Amniotic stem cell (primary cell): ENCODE measurements at places on chromosomes 11 and 22.

DNA sequence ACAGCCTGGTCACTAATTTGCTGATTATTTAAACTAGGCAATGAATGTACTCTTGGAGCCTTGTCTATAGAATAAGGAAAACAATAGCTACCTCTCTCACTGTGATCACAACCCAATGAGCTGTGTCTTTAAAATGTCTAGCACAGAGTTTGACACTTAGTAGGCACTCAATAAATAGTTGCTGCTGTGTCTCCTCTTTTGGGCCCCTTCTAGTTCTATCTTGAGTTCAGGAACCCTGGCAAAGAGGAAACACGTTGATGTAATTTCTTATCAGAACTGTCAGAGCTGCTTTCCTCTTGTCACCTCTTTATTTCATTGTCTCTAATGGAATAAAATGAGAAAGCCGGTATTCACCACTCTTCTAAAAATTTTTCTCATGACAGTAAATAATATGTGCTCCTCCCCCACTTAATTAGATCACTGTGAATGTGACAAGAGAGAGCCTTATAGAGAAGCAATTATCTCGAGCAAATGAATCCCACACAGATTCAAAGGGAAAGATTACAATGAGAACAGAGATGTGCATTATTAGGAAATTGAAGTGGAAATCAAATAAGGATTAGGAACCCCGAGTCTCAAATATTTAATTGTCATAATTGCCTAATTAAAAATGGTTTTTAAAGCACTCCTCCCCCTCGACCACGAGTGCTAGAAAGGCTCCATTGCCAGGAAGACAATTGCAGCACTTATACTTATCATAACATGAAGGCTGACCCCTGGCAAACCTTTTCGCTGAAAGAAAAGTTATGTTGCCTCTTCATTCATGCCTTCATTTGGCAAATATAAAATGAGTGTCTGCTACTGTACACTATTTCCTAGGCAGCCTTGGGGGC is 175.0 kb upstream of the BDNF start:
- no peak for DNase-seq

GRCh38 chr22:26174280-26174679 is 5.0 kb downstream of the SEZ6L start:
- no peak for DNase-seq

GRCh38 chr11:112467721-112468120 is 207.1 kb upstream of the PLET1 start:
- DNase-seq: no peak

DNA sequence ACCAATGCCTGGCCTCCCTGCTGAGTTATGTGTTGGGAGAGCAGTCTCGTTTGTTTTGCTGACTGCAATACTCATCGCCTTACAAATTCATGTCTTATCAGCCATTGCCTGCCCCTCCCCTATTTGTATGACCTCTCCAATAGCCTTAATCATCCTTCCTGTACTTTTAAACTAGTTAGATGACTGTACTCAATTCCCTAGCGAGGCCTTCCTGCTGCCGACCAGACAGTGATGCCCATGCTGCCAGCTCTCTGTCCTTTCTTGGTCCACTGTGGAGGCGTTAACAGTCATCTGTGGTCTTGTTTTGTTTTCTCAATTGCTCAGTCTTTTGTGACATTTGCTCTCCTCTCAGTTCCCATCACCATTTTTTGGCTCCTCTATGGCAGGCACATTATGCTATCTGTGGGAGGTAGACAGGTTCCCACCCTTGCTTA is 20.3 kb upstream of the YPEL1 start:
- DNase-seq: peak; percentile 17

GRCh38 chr22:36790648-36791047 is 14.7 kb upstream of the IFT27 start:
- DNase-seq: no peak

GRCh38 chr11:112394304-112394703 is 133.6 kb upstream of the PLET1 start:
- DNase-seq: no peak

DNA sequence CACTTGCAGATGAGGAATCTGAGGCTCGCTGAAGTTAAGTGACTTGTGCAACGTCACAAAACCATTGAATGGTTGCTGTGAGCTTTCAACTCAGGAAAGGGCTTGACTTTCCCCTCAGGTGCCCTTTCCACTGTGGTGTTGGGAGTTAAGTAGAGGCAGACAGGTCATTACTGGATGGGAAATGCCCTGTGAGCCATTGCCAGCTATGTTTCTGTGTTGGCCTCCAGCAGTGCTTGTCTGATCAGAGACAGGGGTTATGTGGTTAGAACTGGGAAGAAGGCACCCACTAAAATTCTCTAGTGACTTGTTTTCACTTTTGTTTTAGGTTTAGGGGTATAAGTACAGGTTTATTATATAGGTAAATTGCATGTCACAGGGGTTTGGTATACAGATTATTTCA is 96.6 kb downstream of the FDX1 start:
- no peak for DNase-seq

GRCh38 chr11:61910187-61911127 is 6.9 kb downstream of the RAB3IL1 start:
- DNase-seq: no peak

GRCh38 chr22:37282385-37282677 is at the start of gene CYTH4:
Gene CYTH4 (plus strand): TSS chr22:37282508. CDS start chr22:37282570, 62 bp downstream.
- DNase-seq: no peak

DNA sequence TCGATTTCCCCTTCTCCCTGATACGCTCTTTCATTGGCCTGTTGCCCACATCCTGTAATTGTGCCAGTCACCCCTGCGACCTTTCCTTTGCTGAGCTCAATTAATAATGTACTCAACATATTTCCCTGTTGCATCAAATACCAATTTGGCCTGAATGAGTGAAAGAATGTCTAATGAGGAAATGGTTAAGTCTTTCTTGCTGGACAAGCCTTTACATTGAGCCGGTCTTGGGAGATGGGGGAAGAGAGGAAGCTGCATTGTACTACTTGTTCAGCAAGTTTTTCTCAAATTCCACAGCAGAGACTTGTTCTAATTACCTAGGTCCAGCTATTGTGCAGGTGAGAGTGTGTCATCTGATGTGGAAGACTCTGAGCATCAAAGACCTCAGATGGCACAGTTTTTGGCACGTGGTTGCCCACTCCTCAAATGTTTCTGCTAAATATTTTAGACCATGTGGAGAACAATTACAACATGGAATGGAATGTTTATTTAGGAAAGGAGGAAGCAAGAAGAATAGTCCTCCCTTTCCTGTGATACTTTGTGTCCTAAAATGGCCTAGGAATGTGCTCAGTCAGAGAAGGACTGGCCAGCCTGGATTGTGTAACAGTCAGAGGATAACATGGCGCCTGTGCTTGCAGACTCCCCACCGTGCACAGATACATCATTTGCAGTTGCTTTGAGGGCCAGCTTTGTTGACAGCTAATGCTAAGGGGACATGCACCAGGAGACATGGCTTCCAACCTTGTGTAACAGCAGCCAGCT is 129.5 kb upstream of the E2F8 start:
- no peak for DNase-seq

DNA sequence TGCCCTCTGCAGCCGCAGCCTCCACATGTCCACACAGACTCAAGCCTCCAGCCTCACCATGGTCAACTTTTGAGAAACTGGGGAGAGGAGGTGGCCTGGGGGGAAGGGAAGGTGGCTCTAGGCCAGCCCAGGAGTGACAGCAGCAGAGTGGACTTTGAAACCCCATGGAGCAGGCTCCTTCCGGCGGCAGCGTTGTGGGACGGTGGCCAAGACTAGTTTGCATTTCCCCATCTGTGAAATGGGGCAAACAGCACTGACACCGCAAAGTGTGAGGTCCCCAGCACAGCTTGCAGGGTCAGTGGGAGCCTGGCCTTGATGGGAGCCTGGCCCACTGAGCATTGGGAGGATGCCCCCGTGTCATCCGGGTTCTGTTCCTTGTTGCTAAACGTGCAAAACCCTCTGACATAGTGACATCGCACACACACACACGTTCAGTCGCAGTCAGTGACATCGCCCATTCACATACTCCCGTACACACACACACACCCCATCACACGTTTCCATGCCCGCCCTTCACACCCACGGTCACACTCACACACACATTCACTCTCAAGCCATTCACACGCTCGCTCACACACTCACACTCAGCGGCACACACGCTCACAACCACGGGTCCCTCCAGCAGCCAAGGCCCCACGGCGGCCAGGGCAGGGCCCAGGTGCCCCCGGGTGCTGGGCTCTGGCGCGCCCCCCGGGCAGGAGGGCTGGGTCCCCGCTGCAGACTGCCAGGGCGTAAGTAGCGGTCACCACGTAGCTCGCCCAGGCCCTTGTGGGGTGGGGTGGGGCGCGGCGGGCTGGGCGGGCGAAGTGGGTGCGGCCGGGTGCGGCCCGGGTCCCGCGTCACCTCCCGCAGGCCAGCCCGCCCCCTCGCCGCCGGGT is 585 bp downstream of the CYB5R3 start:
- DNase-seq: no peak

DNA sequence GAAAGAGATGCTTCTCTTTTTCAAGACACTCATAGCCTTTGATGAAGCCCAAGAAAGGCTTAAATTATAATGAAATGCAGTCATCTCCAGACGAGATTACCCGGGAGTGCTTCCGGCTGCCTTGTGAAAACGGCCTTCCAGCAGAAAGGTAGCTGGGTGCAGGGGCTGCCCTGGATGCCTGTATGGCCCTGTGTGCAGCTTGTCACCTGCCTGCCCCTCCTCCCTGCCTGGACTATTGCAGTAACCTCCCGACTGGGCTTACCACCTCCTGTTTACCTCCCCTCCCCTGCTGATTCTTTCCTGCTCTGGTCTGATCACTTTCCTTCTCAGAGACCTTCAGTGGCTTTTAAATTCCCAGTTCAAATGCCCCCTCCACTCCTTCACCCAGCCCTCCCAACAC is 126.4 kb upstream of the SYT13 start:
- DNase-seq: no peak

- no peak for DNase-seq
Observed at GRCh38 chr11:105923807-105924206, 98.2 kb downstream of the MSANTD4 start.

DNA sequence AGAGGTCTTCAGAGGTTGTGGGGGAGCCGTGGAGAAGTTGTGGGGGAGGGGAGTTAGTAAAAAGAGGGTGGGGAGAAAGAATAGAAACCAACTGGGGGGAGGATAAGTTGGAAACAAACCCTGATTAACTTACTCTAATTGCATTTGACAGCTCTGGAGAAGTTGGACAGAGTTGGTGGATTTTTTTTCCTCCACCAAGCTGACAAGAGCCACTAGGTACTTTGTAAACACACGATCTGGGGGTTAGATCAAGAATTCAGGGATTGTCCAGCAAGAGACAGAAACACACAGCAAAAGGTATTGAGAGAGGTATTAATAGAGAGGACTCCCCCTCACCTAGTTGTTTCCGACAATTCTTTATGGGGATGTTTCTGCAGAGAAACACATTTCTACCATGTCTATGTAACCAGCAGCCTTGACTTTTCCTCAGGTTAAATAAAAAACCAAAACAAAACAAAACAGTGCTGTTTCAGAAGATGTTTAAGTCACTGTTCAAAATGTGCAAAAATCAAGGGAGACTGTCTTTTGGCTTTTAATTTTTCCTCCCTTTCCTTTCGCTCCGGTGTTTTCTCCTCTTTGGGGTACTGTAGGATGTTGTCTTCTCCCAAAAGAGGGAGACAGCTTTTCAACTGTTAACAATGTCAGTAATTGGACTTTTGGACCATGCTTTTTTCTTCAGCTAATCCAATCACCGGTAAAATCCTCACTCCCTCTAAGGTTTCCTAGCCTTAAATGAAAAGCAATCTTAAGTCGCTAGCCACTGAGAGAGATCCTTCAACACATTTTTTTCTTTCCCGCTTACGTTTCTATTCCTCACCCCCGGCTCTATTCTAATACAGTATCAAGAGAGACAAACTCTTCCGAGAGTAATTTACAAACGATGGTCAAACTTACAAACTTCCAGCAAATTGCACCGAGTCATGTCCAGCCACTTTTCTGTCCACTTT is 708 bp downstream of the MAML2 start:
- no peak for DNase-seq

DNA sequence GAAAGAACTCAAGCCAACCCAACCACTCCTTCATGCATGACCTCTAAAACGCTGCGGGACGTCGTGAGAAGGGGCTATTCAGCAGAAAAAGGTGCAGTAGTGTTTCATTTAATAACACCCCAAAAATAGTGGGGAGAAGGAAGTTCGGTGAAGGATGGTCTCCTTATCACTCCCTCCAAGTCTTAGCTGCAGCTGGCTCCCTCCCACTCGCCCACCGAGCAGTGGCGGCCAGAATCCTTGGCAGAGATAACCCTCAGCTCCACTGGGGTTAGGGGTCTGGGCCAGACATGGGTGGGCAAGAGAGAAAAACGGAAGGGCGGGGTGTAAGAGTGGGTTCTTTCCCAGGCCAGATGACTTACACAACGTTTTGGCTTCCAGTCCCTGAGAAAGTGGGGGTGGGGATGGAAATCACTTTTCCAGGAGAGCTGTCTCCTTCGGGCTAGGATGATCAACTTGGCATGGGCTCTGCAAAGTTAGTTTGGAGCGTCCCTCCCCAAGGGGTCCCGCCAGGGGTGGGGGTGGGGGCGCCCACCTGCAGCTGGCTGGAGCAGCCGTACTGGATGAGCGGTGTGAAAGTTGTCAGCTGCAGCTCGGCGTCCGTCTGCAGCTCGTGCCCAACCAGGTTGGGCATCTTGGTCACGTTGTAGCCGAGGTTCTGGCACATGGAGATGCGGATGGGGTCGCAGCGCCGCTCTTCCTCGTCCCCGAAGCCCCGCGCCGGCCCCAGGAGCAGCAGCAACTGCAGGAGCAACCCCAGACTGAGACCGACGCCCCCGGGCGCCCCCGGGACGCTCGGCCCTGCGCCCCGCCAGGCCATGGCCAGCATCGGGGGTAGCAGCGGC is 705 bp downstream of the FZD4 start:
- DNase-seq: no peak

DNA sequence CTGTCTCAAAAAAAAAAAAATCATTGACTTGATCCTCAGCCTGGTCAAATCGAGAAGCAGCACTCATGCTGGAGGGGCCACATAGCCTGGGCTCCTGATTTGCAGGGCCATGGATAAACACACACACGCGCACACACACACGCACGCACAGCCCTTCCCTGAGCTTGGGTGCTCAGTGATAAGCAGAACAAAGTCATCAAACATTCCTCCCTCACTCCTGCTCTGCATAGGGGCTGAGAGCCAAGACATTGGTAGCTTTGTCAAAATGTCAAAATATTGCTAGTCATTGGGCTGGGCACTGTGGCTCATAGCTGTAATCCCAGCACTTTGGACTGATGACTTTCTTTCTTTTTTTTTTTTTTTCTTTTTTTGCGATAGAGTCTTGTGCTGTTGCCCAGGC is 34.0 kb upstream of the A4GALT start:
- no peak for DNase-seq

GRCh38 chr22:44224166-44224565 is 43.4 kb downstream of the PARVG start:
- no peak for DNase-seq
